ENCODE measurements at places on chromosomes 5 and 9.

- DNase-seq = peak; percentile 23
Measured at GRCh38 chr5:132264546-132265335, 7.2 kb downstream of the PDLIM4 start.

GRCh38 chr5:132427281-132428146, 58.0 kb downstream of the SLC22A5 start:
- DNase-seq = no peak

DNA sequence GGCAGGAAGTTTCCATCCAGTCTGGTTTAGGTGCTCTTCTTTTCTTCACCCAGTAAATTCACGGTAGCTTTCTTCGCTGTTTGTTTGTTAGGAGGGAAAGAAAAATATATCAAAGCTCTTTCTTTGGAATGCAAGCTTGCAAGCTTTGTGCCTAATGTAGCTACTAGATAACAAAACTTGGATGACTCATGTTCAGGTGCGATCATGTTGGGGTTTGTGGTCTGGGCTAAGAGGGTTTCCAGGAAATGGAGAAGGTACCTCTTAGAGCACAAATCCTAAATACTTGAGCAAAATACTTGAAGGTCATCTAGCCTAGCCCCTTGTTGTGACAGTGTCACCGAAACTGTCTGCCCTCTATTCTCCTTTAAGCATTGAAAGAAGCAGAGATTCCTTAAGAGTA, 17.7 kb downstream of the SRP19 start:
- DNase-seq = no peak

DNA sequence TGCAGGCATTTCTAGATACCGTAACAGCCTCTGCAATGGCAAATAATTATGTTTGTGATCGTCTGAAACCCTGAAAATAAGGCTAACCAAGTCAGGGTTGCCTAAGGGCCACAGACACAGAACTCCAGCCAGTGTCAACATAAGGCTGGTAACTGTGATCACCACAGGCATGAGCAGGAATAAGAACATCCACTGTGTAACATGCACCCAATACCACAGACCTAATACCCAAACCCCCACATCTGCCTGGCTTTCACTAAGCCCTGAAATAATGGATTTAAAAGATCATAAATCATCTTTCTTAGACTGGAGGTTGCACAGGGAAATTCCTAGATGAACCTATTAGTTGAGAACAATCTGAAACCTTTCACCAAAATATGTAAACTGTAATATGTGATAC, 394.5 kb downstream of the NFIB start:
- DNase-seq = no peak

GRCh38 chr5:174317256-174317894, 271.9 kb downstream of the NSG2 start:
- DNase-seq = no peak

Measured in GM13977 (cell line).